ENCODE measurements at places on chromosomes 13 and 19. TPM values are rescaled to one million over a fixed set of nuclear protein-coding genes. Genes with fewer than 3 reads are reported as not detected.

- peaks cover 2% of the 10 kb centered on the region for H3K36me3 ChIP-seq
- H3K4me1 ChIP-seq, result no peaks in the 10 kb centered on the region
- no peak overlapping the region for H3K27ac ChIP-seq
- H3K27me3 ChIP-seq, result no peaks in the 10 kb centered on the region
- H3K4me3 ChIP-seq, result no peak overlapping the region
Observed at GRCh38 chr13:90049989-90050671, 1297.4 kb upstream of the MIR17HG start.

- peaks cover 16% of the 10 kb centered on the region for H3K36me3 ChIP-seq
- no peak overlapping the region for H3K4me3 ChIP-seq
- H3K4me1 ChIP-seq, result peaks cover 50% of the 10 kb centered on the region
- peaks cover 3% of the 10 kb centered on the region for H3K27me3 ChIP-seq
Observed at GRCh38 chr19:38682872-38683392, 35.5 kb downstream of the ACTN4 start.

DNA sequence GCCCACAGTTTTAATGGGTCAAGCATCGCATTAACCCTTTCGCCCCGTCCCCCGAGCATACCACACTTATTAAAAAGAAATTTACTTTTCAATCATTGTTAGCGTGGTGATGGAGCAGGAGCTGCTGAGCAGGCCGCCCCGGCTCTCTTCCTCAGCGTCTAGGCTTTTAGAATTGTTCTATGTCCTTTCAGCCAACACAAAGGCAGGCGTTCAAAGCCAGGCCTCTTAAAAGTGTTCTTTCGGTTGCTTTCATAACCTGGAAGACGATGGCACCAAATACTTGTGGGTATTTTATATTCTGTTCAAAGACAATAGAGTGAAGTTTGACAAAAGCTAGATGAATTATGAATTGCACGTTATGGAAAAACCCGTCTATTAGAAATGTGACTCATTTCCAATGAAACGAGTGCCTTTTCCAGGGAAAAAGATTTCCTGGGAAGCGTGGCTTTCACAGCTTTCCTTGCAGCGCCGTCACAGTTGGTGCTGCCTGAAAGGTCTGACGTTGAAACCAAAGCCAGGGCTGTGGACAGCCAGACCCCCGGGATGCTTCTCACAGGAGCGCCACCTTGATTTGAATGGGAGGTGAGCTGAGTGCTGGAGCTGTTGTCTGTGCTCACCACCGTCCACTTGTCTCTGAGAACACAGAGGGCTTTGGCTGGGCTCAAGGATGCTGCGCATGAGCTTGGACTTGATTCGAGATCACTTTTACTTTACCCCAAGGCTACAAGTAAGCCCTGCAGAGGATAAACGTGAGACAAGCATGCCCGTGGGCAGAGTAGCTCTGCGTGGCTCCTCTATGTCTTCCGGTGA lies 78.8 kb downstream of the SOX1 start:
- H3K4me1 ChIP-seq, result no peaks in the 10 kb centered on the region
- no peak for DNase-seq
- H3K36me3 ChIP-seq, result no peaks in the 10 kb centered on the region

DIRAS1 gene
- 0.16 TPM for total RNA-seq

GAS6 gene
- 0.16 TPM for total RNA-seq

ATP4A gene
- not detected for total RNA-seq

DNA sequence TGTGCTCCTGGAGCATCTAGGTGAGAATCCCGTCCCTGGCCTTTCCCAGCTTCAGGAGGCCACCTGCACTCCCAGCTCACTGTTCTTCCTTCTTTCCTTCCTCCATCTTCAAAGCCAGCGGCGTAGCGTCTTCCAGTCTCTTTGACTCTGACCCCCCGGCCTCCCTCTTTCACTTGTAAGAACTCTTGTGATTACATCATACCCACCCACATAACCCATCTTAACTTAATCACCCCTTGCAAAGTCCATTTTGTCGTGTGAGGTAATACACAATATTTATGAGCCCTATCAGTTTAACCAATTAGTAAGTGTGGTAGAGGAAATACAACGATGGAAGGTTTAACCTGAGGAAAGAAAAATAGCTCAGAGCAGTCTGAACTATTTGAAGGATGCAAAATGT lies 4.6 kb upstream of the CDC16 start:
- H3K36me3 ChIP-seq, result no peaks in the 10 kb centered on the region
- H3K4me1 ChIP-seq, result peaks cover 30% of the 10 kb centered on the region
- H3K27me3 ChIP-seq, result no peaks in the 10 kb centered on the region
- H3K4me3 ChIP-seq, result no peak overlapping the region
- no peak for DNase-seq
- H3K27ac ChIP-seq, result peak overlapping the region; percentile 11

LGALS14 gene
- total RNA-seq, result 0.70 TPM

DNA sequence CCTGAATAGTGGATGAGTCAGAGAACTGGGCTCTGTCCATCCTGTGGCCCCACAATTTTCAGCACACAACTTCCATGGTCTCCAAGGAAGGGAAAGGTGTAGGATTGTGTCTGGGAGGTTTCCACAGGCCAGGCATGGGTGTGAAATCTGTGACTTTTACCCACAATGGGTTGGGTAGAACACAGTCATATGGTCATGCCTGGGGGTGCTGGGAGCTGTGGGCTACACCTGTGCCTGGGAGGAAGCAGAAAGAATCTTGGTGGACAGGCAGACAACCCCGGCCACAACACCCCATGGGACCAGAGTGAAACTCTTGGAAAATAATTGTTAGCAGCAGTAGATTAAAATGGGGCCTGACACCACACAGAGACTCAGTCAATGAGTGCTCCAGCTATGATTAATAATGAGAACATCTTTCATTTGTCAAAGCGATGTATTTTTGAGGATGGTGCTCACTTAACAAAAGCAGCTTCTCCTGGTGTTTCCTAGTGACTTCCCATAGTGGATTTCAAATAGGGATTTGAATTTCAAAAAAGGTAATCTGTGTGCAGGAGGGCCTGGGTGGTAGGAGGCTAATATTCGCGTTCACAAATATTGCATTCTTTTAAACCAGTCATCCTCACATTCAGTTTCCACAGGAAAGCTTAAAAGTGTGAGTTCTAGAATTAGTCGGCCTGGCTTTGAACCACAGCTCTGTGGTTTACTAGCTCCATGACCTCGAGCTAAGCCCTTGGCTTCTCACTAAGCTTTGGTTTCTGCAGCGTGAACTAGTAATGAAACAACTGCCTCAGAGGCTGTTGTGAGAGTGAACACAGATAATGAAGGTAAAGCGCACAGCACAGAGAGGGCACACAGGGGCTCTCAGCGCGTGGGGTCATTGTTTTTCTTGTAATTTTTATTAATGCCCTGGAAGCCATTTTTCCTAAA lies 89.3 kb upstream of the UQCRFS1 start:
- H3K27me3 ChIP-seq, result peaks cover 18% of the 10 kb centered on the region
- no peak for DNase-seq
- H3K4me3 ChIP-seq, result no peak overlapping the region
- no peaks in the 10 kb centered on the region for H3K36me3 ChIP-seq
- H3K4me1 ChIP-seq, result no peaks in the 10 kb centered on the region
- H3K27ac ChIP-seq, result no peak overlapping the region

NCR1 gene
- total RNA-seq, result 0.43 TPM

SLITRK6 gene
- total RNA-seq, result not detected

DNA sequence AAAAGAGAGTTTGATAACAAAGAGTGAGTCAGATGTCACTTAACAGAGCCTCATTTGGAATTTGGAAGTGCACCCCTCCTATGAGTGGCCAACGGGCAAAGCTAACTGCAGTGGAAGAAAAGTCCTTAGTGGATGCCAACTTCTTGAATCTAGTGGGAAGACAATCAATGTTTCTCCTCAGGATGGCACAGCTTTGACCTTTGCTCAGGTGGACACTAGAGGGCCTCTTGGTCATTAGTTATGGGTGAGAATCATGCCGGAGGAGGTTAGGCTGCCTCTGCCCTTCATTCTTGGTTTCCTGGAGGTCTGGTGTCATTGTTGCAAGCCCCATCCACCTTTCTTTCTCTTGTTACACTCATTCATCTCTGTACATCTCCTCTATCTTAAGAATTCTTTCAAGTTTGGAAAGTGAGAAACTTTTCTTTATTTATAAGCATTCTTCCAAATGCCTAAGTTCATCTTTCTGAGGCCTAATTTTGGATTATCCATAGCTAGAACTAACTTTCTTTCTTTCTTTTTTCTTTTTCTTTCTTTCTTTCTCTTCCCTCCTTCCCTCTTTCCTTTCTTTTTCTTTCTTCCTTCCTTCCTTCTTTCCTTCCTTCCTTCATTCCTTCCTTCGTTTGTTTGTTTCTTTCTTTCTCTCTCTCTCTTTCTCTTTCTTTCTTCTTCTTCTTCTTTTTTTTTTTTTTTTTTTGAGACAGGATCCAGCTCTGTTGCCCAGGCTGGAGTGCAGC lies 327.2 kb upstream of the TSHZ3 start:
- H3K4me1 ChIP-seq, result no peaks in the 10 kb centered on the region
- DNase-seq, result no peak
- no peak overlapping the region for H3K4me3 ChIP-seq
- H3K36me3 ChIP-seq, result no peaks in the 10 kb centered on the region
- no peak overlapping the region for H3K27ac ChIP-seq

KCNN4 gene
- 38.9 TPM for total RNA-seq

SOX1 gene
- total RNA-seq, result not detected

DNA sequence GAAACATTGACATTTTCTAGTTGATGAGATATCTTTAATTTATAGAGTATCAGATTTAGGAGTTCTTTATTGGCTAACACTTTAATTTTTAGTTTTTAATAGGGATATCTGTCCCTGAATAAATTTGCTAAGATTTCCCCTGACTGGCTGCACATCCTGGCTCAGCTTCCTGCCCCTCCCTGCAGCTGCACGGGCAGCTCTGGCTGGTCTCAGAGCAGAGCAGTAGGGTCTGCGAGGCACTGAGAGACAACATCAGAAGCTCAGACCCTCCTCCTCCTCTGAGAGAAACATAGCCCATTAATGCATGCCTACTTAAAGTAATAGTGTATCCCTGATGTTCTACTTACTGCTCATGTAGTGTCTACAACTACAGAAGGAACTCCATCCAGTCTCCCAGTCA lies 139.2 kb downstream of the TNFSF13B start:
- H3K4me1 ChIP-seq, result peaks cover 32% of the 10 kb centered on the region
- DNase-seq, result no peak
- H3K27ac ChIP-seq, result no peak overlapping the region
- no peak overlapping the region for H3K4me3 ChIP-seq

LINGO3 gene
- total RNA-seq, result not detected

TLE6 gene
- total RNA-seq, result 3.2 TPM

GRCh38 chr19:5814852-5815246 lies 10.0 kb downstream of the NRTN start:
- H3K4me1 ChIP-seq, result no peaks in the 10 kb centered on the region
- no peak overlapping the region for H3K4me3 ChIP-seq
- H3K36me3 ChIP-seq, result no peaks in the 10 kb centered on the region
- H3K27me3 ChIP-seq, result peaks cover 4% of the 10 kb centered on the region

DNA sequence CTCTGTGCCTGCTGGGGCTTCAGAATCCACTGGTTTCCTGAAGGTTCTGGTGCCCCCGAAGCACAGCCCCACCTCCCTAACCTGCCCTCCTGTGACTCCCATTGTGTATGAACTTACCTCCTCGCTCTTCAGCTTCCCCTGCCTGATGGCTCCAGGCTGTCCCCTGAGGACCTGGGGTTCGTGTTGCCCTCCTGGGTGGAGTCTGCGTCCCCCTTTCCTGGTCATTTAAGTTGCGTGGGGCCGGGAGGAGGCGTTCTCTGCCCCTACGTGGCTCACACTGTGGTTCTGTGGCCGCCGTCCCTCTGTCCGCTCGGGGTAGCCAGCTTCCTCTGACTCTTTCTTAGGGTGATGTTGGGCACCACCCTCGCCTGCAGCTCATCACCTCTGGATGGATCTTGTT lies 13.9 kb downstream of the TFDP1 start:
- H3K4me1 ChIP-seq, result peaks cover 14% of the 10 kb centered on the region
- no peak overlapping the region for H3K27ac ChIP-seq
- H3K36me3 ChIP-seq, result peaks cover 53% of the 10 kb centered on the region
- no peaks in the 10 kb centered on the region for H3K27me3 ChIP-seq

PPM1N gene
- 1.9 TPM for total RNA-seq

- H3K27ac ChIP-seq, result no peak overlapping the region
- H3K27me3 ChIP-seq, result no peaks in the 10 kb centered on the region
- H3K36me3 ChIP-seq, result peaks cover 7% of the 10 kb centered on the region
- H3K4me3 ChIP-seq, result no peak overlapping the region
Observed at GRCh38 chr19:40341601-40342482, 6.4 kb downstream of the C19orf47 start.

PRTN3 gene
- total RNA-seq, result not detected

GRCh38 chr13:109309625-109310363 lies 476.6 kb downstream of the IRS2 start:
- no peaks in the 10 kb centered on the region for H3K36me3 ChIP-seq
- DNase-seq, result no peak
- H3K27me3 ChIP-seq, result peaks cover 1% of the 10 kb centered on the region
- no peaks in the 10 kb centered on the region for H3K4me1 ChIP-seq
- no peak overlapping the region for H3K4me3 ChIP-seq

GRCh38 chr13:100608906-100609305 lies 20.3 kb upstream of the GGACT start:
- H3K27me3 ChIP-seq, result no peaks in the 10 kb centered on the region
- H3K36me3 ChIP-seq, result peaks cover 28% of the 10 kb centered on the region
- peaks cover 18% of the 10 kb centered on the region for H3K4me1 ChIP-seq

SIGLEC12 gene
- 0.33 TPM for total RNA-seq

SOHLH2 gene
- total RNA-seq, result not detected

All from activated naive CD8-positive, alpha-beta T cell treated with anti-CD3 and anti-CD28 coated beads for 36 hours (primary cell).